ENCODE measurements at places on chromosomes 2 and 18.

GRCh38 chr2:12948961-12949353 lies 232.2 kb downstream of the TRIB2 start:
- no peak for DNase-seq

DNA sequence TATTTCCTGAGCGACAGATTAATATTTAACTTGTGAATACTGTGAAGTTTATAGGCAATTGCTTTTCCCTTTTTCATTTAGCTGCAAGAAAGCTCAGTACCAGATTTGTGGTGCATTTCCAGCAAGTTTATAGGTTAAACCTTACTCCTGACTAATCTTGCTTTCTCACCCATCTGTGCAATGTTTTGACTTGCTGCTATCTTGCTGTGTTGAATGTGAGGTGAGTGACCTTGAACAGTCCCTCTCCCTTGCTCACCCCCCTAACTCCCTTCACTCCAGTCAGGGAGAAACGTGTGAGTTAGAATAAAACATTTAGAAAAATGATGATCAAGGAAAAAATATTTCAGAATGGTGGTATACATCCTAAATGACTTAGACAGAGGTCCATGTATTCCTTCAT lies 39.8 kb upstream of the PARD3B start:
- DNase-seq: no peak

- no peak for DNase-seq
Measured at GRCh38 chr18:38996056-38996455, 1430.5 kb upstream of the CELF4 start.

DNA sequence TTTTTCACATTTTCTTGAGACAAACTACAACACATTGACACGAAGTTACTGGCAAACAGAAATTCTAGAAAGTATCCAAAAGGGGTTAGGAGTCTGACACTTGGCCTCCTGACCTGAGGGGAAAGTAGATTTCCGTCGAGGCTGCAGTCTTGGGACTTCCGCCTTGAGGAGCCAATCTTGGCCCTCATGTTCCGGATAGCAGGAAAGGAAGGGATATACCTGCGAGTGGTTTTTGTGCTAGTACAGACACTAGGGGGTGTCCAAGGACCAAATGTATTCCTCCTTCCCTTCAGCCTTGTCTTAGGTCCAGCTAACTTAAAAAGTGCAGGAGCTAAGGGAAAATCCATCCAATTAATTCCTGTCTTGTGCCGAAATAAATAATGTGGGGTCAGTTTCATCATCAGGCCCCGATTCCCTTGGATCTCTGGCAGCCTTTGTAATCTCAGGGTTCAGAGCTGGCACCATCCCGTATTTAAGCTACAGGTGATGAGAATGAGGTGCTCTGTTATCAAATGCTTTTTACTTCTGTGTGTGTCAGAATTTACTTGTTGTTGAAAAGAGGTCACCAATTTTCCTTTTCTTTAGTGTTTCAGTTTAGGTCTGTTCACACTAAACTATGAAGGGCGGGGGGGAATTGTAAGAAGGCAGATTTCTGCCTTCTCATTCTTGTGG lies 330.2 kb upstream of the FANCL start:
- no peak for DNase-seq

DNA sequence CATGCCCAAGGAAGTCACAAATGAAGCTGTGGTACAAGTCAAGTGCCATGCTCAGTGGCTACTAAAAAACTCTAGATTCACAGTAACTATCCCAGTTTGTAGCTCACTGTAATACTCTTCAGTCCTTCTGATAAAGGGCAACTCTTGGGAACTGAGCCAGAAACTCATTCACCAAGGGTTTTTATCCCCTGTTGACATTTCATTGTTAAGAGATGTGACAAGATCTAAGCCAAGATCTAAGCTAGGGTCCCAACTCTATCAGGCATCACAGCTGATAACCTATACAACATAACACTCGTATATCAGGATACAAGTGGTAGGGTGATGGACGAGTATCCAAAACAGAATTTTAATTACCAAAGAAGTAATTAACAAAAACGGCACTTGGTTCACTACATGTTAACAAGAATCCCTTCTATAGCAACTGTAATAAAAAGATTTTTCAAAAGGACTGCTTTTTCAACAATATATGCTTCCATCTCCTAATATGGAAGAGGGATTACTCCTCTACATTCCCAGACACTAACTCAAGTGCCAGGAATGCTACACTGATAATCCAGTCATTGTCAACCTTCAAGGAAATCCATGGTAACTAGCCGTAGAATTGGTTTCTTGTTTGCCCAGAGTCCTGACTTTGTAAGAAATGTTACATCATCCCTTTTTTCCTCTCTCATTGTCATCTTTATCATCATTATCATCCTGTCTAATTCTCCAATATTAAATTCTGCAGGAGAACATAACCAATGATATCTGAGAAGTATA lies 111.7 kb downstream of the CDH2 start:
- no peak for DNase-seq

GRCh38 chr2:125167820-125168219 lies 1142.7 kb downstream of the CNTNAP5 start:
- DNase-seq: no peak

DNA sequence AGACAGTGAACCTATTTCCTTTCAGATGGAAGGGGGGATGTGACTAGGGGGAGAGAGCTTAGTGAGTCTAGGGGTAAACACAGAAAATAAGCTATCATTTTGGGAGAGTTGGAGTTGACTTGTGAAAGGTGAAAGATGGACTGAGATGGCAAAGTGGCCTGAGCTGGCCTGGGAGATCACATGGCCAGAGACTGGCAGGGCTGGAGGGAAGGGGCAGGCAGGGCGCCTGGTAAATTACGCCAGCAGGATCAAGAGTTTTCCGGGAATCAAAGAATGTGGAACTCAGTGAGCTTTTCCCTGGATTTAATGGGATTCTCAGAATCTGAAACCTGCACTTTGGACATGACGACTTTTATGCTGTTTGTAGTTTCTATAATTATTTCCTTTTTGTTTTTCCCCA lies 841 bp upstream of the CFAP65 start:
- no peak for DNase-seq

DNA sequence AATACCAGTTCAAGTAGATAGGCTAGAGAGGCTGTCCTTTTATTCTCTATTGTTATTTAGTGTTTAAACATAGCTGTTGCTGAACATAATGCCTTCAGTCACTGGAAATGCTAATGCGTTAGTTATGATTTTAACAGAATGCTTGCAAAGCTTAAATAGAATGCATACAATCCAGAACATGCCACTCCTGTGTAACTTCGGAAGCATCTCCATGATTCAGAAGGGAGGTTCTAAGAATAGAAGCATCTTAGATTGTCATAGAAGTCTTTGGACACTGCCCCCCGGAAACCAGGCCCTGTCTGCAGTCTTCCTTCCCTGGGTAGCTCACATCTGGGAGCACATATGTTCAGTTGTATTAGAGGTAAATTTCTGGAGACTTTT lies 73.2 kb downstream of the ZNF532 start:
- no peak for DNase-seq

- DNase-seq: no peak
Measured at GRCh38 chr2:86254576-86255538, 55.6 kb downstream of the MRPL35 start.

- DNase-seq: no peak
Measured at GRCh38 chr2:124693156-124693555, 668.1 kb downstream of the CNTNAP5 start.

DNA sequence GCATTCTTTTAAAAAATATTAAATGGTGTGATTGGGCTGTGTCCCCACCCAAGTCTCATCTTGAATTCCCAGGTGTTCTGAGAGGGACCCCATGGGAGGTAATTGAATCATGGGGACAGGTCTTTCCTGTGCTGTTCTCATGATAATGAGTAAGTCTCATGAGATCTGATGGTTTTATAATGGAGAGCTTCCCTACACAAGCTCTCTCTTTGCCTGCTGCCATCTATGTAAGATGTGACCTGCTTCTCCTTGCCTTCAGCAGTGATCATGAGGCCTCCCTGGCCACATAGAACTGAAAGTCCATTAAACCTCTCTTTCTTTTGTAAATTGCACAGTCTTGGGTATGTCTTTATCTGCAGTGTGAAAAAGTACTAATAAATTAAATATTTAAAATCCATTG lies 10.3 kb downstream of the PPM1B start:
- DNase-seq: no peak

DNA sequence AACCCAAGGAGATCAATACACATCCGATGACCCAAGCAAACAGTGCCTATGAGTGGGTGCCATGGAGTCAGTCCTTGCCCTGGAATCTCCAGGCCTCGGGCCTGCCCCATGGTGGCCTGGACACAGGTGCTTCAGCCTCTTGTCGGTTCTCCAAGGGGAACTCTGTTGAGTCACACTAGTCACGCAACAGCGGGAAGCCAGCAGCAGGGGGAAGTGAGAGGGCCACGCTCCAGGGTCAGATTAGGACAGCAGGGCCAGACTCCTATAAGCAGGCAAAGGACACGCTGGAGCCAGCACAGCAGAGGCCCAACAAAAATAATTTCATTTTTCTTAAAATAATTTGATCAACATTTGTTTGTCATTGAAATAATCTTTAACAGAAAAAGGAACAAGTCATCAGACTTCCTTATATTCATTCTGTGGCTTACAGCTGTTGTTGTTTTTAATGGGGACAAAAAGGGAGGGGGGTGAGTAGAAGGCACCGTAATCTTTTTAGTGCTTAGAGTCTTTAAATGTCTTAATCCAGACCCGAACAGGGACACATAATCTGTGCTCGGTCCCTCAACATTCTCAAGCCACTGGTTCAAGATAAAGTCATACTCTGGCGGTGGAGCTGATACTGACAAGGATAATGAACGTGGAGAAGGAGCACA lies 16.4 kb upstream of the ARMC9 start:
- DNase-seq: no peak

- DNase-seq: no peak
Measured at GRCh38 chr18:7116792-7117389, 706 bp downstream of the LAMA1 start.

DNA sequence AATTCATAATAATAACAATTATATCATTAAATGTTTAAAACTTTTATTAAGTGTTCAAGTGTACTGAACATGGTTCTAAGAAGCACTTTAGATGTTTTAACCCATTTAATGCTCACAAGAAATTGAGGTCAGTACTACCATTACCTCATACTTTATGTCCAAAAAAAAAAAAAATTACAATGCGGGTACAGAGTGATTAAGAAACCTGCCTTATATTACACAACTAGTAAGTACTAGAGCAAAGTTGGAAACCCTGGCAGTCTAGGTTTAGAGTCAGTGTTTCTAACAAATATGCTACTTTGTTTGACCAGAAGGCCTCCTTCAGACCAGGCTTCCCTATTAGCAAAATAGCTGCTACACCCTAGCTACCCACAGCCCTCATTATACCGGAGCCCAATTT lies 28.5 kb downstream of the PLEKHM3 start:
- no peak for DNase-seq

DNA sequence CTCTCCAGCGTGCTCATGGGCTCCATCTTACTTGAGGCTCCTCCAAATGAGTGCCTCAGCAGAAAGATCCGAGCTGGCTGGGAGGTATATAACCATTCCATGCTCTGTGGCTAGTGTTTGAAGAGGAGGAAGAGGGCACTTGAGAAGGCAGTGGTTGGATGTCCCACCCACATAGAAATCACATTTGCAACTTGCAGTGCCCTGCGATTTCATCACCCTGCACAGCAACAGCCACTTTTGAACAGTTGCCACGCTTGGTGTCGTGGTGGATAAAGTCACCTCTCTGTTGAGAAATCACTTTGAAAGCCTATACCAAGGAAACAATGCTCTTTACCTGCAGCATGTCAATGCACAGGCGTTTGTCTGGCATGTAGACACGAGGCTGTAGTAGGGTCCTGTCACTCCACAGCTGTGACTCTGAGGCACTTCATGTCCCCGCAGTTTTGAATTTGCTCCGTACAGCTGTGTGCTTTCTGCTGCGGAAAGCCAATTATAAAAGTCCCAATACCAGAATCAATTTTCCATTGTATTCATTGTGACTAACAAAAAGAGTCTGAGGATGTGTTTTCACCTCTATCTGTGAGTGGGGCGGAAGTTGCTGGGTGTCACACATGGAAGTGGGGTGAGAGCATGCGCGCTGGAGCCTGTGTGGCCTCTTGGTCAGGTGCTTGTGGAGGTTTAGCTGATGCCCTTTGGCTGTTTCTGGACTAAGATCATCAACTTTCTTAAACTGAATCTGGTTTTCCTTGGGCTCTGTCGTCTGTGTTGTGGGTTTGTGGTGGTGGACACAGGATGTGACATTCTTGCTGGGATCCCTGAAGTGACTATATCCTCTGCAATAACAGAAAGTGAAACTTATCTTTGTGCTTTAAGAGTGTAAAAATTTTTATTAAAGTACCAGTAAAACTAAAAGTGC lies 2.8 kb downstream of the CNDP2 start:
- peak; percentile 70 for DNase-seq

DNA sequence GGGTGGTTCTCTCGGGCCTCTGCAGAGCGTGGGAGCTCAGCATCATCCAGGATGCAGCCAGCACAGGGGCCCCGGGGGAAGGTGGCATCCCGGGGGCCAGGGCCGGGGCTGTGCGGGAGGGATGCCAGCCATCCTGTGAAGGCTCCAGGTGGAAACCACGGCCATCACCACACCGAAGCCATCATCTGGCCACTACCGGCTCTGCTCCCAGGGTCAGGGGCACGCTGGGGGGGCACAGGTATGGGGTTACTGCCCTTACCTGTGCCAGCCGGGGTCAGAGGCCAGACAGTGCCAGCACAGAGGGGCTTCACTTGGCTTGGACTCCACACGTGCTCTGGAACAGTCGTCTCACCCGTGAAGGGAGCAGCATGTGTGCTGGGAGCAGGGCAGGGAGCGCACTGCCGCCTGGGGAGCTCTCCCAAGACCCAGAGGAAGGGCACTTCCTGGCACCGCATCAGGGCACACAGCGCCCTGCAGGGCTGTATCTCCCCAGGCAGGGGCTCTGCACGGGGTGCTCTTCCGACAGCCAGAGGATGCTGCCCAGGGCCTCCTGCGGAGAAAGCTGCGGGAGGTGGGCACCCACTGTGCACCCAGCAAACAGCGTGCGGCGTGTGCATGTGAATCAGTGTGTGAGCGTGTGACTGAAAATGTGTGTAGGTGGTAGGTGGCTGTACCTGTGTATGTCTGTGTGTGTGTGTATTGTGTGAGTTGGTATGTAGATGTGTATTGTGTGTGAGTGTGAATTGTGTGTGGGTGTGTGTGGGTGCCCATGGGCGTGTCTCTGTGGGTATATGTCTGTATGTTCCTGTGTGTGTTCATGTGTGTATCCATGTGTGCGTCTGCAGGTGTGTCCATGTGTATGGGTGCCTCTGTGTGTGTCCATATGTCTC lies 75.0 kb downstream of the PTGR3 start:
- DNase-seq: no peak

- DNase-seq: no peak
Measured at GRCh38 chr2:18046558-18047212, 168.2 kb downstream of the KCNS3 start.

- no peak for DNase-seq
Measured at GRCh38 chr2:33047939-33048338, 101.2 kb downstream of the LTBP1 start.

- no peak for DNase-seq
Measured at GRCh38 chr18:22136395-22136794, 33.0 kb upstream of the GATA6 start.

- DNase-seq: no peak
Measured at GRCh38 chr18:27931535-27931934, 245.4 kb downstream of the CDH2 start.

DNA sequence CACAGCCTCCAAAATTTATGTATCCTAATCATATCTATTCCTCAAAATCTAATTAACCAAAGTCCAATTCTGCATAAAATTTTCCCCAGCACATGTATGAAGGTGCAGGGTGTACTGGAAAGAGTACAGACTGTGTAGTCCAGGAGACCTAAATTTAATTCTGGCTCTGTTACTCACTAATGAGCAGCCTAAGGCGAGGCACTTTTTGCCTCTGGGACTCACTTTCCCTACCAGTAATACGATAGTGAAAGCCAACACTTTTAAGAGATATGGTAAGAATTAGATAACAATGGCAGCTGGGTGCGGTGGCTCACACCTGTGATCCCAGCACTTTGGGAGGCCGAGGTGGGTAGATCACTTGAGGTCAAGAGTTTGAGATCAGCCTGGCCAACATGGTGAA lies 177.7 kb downstream of the PIEZO2 start:
- no peak for DNase-seq

Data from activated CD8-positive, alpha-beta memory T cell treated with anti-CD3 and anti-CD28 coated beads for 4 hours (primary cell).